Stimulated activated naive B cell treated with anti-CD40 and anti-IgM and Interleukin-4, amounts not matched to agents 10 μg/mL and 1 μg/mL and 100 μg/mL, for 72 hours (primary cell): ENCODE measurements at places on chromosomes 2 and 18.

DNA sequence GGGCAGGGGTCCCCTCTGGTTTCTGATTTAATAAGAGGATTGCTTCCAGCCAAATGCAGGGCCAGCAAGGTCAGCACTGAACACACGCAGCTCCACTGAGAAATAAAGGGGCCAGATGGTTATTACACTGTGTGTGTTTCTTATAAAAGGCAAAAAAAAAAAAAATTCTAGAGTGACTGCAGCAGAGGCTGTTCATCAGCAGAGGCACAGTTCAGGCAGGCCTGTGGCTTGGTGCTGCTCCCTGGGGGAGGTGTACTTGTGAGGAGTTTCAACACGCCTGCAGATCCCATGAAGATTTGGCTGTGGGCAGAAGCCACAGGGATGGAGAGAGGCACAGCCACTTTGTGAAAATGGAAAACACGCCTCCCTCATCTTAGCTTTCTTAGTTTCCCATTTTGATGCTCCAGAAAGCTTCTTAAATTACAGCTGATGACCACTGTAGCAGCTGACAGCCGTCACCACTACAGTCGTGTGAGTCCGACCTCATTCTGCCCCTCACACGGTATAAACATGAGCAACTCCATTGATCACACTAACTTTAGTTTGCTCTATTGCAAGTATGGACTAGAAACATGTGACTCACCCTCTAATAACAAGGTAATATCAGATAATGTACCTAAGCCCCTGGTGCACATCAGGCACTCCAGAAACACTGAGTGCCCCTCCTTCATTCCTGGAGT lies 726.5 kb upstream of the RAB6C start:
- H3K36me3 ChIP-seq: no peaks in the 10 kb centered on the region
- H3K27ac ChIP-seq: no peak overlapping the region

DNA sequence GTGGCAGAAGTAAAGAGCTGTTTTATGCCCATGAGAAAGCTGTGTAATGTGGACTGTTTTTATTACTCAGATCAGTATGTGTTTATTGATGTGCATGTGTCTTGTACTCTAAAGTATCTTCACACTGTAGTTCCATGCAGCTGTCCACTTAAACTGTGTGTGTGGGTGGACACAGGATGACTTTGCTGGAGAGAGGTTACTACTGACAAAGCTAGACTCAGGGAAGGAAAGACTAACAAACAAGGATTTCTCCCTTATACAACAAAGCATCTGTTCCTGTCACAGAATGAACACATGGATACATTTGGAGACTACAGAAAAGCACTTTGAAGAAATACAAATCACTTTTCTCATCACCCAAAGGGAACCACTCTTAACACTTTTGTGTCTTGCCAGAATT lies 10.0 kb downstream of the FHOD3 start:
- H3K36me3 ChIP-seq: no peaks in the 10 kb centered on the region
- H3K27me3 ChIP-seq: peaks cover 71% of the 10 kb centered on the region
- H3K27ac ChIP-seq: no peak overlapping the region
- H3K4me3 ChIP-seq: no peak overlapping the region
- H3K4me1 ChIP-seq: no peaks in the 10 kb centered on the region
- DNase-seq: no peak

GRCh38 chr2:158960193-158960592 lies 8.2 kb upstream of the TANC1 start:
- H3K4me1 ChIP-seq: no peaks in the 10 kb centered on the region
- H3K36me3 ChIP-seq: no peaks in the 10 kb centered on the region
- no peak overlapping the region for H3K4me3 ChIP-seq
- DNase-seq: no peak
- H3K27me3 ChIP-seq: peaks cover 21% of the 10 kb centered on the region
- H3K27ac ChIP-seq: no peak overlapping the region

GRCh38 chr2:27914805-27915175 lies 24.3 kb downstream of the BABAM2 start:
- H3K27ac ChIP-seq: no peak overlapping the region
- no peak for DNase-seq
- H3K36me3 ChIP-seq: peaks cover 23% of the 10 kb centered on the region
- H3K4me1 ChIP-seq: peaks cover 17% of the 10 kb centered on the region
- no peak overlapping the region for H3K4me3 ChIP-seq
